ENCODE measurements at places on chromosomes 16 and 17.

DNA sequence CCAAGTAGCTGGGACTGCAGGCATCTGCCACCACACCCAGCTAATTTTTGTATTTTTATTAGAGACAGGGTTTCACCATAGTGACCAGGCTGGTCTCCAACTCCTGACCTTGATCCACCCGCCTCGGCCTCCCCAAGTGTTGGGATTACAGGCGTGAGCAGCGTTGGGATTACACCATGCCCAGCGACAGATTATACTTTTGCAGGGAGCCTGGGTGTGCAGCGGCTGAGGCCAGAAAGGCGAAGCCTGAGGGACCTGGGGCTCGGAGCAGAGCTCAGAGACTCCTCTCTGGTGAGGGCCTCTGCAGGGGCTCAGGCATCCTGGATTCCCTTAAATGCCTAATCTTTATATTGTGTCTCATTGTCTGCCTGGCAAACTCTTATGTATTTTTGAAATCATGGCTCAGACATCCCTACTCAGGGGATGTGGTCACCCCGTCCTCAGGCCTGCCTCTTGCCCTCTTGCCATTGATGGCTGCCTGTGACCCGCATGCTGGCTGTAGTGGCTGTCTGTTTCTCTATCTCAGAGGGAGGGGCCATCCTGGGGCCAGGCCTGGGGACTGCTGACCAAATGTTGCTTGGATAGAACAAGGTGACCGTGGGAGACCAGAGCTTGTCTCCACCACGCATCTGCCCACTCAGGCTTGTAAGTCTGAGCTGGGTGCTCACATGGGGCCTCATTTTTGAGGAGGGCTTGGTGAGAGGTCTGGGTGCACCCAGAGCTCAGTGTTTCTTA is 42.6 kb downstream of the B9D1 start:
- DNase-seq: no peak

DNA sequence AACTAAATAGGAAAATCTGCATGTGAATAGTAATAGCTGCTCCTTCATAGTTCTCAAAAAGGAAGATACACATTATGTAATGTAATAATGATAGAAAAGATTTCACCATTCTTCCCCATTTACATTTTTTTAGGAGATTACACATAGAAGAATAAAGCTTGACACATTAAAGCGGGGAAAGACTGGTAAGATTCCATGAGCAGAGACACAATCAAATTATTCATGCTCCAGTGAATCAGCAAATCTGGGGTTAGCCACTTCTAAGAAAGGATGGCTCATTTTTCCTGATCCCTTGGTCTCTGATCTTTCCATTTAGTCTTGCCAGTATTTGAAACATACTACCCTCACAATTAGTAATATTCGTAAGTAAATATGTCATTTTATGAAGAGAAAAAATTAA is 81.9 kb downstream of the CA4 start:
- DNase-seq: peak; percentile 23

DNA sequence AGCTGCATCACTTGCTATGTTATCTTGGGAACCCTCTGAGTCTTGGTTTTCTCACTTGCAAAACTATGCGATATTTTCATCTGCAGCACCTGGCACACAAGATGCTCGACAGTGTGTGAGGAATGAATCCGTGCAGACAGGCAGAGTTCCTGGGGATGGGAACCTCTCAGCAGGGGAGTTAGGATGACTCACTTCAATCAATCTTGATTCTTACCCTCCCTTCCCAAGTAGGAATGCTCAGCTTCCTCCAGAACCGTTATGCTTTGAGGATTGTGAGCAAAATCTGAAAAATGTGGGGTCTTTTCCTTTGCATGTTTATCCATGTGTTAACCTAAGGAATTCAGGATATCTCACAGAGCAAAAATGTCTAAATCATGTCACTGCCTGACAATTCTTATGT is 68.9 kb upstream of the HNF1B start:
- DNase-seq: peak; percentile 94

DNA sequence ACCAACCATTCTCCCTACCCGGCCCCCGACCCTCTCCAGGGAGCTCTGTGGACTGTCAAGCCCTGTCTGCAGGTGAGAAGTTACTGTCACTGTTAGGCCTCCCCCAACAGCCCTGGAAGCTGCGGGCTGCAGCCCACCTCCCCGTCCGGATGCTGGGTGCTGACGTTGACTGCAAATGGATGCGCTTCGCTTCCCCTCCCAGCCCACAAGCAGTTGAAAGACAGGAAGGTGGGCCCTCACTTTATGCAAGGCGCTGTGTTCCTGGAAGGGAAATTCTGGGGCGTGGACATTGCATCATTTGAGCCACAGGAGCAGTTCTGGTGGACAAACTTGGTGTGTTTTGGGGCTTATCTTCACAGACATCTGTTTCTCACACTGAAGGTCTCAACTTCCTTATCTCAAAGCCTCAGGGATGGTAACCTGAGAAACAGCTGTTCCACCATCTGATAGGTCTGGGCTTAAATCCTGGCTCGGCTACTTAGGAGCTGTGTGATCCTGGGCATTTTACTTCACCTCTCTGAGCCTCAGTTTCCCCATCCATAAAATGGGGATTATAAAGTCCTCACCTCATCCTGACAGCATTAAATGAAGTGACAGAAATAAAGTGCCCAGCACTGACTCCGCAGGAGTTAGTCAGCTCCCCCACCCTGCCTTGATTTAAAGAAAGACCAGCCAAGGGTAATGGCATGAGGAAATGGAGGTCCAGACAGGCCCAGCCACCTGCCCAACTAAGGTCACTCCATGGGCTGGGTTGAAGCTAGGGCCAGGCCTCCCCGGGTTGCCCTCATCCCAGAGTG is 4.6 kb upstream of the DRC7 start:
- no peak for DNase-seq

DNA sequence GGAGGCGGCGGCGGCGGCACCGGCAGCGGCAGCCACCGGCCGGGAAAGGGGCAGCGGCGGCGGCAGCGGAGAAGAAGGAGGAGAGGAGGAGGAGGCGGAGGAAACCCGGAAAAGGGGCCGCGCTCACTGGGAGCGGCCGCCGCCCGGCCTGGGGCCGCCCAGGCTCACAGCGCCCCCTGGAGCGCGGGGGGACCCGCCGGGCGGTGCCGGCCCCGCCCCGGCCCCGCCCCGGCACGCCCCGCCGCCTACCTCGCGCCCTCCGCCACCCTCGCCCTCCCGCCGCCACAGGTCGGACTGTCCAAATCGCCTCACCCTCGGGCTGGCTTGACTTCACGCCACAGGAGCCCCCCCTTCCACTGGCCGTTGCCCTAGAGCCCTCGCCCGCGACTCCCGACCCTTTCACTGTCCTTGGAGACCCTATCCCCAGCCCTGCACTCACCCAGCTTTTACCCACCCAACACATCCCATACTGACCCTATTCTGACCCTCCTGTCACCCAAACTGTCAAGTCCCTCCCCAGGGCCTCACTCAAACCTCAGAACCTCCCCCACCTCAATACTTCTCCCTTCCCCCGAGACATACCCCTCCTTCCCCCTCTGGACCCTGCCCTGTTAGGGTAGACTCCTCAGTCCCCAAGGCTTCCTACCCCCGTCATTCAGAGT is at the start of gene CSNK2A2:
Gene CSNK2A2 (minus strand): TSS at position 85 of the 662 bp plus-strand sequence. CDS start 370 bp downstream, outside the sequence.
- DNase-seq: peak; percentile 53

GRCh38 chr17:43469145-43469544 is 14.6 kb upstream of the DHX8 start:
- DNase-seq: peak; percentile 92

DNA sequence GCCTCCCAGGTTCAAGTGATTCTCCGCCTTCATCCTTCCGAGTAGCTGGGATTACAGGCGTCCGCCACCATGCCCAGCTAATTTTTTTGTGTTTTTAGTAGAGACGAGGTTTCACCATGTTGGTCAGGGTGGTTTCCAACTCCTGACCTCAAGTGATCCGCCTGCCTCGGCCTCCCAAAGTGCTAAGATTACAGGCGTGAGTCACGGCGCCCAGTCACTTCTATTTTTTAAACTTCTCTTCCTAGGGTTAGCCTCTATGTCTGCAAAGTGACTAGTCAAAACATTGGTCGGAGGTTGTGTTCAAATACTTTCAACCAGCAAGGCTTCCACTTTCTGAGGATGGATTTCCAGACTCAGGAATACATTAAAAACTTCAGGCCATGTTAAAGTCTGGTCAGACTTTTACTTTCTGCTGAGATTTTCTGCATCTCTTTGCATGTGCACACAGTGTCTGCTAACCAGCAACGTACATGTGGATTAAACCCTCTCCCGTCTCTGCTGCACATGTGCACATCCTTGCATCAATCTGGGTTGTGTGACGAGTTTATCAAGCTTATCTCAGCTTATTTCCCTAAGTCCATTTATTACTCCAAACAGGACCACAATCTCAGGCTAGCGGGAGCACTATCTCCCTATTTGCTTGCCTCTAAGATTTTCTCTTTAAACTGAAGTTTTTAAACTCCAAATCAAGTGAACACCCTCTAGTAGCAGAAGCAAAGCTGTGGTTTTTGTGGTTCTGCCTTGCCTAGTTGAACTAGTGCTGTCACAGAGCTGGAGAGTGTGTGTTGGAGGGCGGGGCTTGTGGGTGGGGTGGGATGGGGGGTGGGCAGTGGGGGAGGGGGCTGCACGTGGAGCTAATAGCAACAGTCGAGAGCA is 525.2 kb upstream of the GOT2 start:
- peak; percentile 2 for DNase-seq

DNA sequence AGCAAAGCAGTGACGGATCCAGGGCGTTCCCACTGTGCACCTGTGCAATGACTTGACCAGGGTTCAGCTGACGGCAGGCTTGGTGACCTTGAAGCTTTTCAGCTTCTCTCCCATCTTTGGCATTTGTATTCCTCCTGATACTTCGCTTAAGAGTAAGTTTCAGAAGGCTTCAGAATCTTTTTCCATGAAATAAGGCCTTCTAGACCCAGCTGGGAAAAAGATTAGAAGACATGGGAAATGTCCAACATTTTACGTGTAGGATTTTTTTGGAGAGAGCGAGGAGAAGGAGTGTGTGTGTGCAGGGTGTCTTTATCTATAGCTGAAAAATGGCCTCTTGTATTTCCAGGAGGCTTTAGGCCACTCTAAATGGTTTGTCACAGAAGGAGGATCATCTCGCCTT is 104.1 kb downstream of the BANP start:
- DNase-seq: no peak

DNA sequence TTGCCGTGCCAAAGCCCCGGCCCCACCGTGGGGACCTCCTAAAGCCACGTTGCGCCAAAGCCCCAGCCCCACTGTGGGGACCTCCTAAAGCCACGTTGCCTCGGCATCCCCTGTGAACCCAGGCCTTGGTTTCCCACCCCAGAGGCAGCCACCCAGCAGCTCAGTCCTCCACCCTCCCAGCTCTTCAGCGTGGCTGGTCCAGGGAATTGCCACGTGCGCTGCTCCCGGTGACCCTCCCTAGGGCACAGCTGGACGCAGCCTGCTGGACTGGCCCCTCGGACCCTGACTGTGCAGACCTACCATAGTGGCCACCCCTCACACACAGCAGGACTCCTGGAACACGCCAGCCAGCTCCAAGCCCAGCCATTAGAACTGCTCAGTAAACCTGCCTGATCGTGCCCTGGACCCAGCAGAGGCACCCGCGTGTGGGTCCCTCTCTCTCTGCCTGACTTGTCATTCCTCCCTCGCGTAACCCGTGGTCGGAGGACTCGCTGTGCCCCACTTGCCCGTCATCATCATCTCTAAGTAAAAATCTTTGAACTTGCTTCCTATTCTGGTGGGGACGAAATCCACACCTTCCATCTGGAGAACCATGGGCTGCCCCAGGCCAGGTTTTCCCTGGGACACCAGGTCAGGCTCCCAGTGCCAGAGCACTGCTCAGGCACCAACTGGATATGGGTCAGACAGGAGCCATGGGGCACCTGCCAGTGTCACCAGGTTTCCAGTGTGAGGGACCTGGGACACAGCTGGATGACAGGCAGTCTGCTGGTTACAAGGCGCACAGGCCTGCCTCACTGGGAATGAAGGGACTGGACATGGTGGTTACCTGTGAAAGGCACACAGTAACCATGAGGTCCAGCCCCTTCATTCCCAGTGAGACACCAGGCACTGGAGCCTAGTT is 5.6 kb downstream of the CIAO3 start:
- no peak for DNase-seq

- DNase-seq: no peak
Observed at GRCh38 chr16:86580791-86581170, 2.4 kb downstream of the FOXL1 start.

- DNase-seq: no peak
Observed at GRCh38 chr16:55364811-55365210, 40.8 kb downstream of the IRX6 start.

- no peak for DNase-seq
Observed at GRCh38 chr16:57343221-57343620, 15.4 kb upstream of the CCL22 start.

GRCh38 chr16:67000384-67001351 is 12.3 kb downstream of the CES4A start:
- DNase-seq: peak; percentile 13

- no peak for DNase-seq
Observed at GRCh38 chr16:35339337-35339736, 1879.9 kb downstream of the TP53TG3F start.

GRCh38 chr17:70159980-70160379 is 9.4 kb upstream of the KCNJ2 start:
- no peak for DNase-seq

DNA sequence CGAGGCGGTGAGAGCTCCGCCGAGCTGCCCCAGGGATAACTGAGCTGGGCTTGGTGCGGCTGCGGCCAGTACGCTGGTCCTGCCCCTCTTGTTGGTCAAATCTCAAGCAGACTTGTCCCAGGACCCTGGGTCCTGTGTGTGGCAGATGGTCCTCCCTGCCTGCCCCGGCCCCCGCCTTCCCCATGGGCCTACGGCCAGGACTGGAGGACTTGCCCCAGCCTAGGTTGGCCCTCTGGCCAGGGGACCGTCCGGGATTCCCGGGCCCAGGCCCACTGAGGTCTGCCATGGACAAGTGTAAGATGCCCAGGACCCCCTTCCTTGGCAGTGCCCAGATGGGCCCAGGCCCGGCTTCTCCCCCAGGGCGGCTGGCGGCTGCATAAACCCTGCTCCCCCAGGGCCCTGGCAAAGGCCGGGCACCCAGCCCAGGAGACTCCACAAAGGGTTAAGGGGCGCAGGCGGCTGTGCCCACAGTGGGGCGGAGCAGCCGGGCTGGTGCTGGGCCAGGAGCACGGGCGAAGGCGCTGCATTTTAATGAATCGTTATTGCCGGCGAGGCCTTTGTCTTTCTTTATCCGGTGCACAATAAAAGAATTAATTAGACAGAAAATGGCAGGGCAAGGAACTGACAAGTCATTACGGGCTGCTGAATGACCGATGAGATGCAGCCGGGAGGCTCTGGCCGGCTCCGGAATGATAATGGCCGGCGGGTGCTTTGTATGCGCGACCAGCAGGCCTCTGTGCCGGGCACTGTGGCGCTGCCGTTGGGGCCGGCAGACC is 9.1 kb downstream of the SOX8 start:
- no peak for DNase-seq
